Activated naive CD4-positive, alpha-beta T cell treated with anti-CD3 and anti-CD28 coated beads for 36 hours (primary cell): ENCODE measurements at places on chromosomes 5 and 9.

DNA sequence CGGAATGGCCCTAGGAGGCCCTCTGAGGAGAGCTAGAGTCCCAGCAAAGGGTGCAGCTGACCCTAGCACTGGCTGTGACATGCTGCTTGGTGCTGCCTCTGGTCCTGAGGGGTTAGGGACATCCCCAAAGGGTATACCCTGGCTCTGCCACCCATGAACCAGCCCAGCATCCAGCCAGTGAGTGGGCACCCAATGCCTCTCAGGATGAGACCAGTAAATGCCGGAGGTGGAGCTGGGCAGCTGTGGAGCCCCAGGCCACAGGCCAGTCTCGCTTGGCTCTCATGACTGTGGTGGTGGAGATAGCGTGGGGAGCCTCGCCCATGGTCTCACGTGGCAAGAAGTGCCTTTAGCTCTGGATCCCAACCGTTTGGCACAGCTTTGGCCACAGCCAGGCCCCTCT is 3.7 kb upstream of the CEL start:
- DNase-seq, result no peak

GRCh38 chr5:171657473-171657872 is 128.1 kb upstream of the SMIM23 start:
- no peak for DNase-seq

DNA sequence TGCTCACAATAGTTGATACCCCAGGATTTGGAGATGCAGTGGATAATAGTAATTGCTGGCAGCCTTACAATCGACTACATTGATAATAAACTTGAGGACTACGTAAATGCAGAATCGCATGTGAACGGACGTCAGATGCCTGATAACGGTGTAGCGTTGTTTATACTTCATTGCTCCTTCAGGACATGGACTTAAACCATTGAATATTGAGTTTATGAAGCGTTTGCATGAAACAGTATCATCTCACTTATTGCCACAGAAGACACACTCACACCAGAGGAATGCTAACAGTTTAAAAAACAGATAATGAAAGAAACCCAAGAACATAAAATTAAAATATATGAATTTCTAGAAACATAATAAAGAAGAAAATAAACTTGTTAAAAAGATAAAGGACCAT is 101.6 kb downstream of the GABBR2 start:
- no peak for DNase-seq

- no peak for DNase-seq
These were observed 91.6 kb upstream of the NR3C1 start for GRCh38 chr5:143495110-143495509.
